ENCODE measurements at places on chromosomes 2 and 18.

DNA sequence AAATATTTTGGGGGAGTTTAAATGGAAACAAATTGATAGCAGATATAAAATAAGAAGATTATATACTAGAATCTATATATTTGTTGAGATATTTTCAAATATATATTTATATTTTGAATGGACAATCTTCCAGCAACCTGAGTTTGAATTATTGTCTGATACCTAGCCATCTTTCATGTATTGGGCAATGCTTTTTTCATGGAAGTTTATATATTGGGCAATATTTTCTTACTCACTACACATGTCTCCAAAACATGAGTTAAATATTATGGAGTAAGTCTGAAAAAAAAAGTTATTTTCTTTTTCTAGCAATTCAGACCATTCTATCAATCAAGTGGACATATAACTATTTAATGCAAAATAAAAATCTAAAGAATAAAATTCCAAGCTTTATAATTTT, 295.2 kb downstream of the NYAP2 start:
- no peak for DNase-seq

DNA sequence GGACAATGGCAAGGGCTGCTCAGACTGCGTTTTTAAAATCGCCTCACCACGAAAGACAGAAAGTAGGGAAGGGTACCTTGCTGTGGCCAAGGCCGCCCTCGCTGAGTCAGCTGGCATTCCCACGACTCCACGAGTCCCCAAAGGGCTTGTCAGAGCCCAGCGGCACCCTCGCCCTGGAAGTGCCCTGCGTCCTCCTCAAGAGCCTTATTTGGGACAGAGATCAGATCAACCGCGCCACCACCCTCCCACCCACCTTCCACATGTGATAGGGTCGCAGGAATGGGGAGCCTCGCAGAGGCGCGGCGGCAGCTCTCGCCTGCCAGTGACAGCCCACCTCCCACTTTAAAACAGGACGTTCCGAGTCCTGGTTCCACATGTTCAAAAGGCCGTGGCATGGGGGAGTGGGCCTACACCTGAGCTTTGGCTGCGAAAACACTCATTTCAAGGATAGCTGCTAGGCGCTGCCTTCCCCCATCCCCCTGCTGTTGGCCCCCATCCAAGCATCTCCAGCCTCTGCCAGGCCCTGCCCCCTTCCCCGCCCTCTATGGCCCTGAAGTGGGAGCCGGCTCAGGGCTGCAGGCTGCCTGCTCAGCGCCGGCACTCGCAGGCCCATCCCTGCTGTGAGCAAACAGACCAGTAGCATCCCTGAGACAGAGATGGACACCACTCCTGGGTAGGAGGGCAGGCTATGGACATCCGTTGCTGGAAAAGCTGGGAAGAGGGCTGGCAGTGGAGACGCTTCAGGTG, 38.1 kb upstream of the ARHGEF4 start:
- no peak for DNase-seq

DNA sequence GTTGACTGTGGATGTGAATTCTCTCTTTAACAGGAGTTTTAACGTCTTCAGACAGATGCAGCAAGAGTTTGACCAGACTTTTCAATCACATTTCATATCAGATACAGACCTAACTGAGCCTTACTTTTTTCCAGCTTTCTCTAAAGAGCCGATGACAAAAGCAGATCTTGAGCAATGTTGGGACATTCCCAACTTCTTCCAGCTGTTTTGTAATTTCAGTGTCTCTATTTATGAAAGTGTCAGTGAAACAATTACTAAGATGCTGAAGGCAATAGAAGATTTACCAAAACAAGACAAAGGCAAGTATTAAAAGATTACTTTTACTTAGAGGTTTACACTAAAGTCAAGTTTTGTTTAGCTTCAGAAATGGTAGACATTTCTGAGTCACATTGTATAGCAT, 30.2 kb upstream of the TYMS start:
- DNase-seq, result no peak

GRCh38 chr2:72204156-72204785, 56.6 kb upstream of the CYP26B1 start:
- no peak for DNase-seq

GRCh38 chr2:134348239-134348638, 94.4 kb downstream of the MGAT5 start:
- DNase-seq, result no peak

DNA sequence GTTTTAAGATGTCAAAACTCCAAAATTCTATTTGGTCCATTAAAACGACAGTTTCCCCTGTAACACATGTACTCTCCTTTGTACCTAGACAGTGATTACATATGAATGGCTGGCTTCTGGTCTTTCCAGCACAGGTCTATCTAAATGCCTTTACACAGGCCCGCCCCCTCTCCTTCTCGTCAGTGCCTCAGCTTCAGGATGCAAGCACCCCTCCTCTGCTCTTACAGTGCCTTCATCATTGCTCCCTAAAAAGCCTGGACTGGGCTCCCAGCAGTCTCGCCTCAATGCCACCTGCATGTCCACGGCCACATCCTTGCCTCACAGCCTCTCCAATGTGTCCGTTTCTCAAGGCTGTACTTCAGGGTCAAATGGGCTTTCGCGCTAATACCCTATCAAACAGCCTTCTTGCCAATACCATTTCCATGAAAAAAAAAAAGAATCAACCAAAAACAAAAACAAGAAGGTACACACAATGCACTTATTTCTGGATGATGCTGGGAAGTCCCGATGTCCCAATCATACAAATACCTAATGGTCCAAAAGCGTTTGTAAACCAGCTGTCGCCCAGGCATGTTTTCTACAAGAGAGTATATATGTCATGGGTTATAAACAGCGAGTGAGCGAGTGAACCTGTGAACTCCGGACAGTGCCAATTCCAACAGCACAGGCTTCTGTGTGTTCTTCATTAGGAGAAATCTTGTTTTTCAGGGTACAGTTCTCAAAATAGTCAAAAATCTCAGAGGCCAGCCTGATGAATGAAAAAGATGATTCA, 77.2 kb downstream of the EIPR1 start:
- no peak for DNase-seq

GRCh38 chr2:72993147-72993932, 76.0 kb downstream of the EMX1 start:
- DNase-seq, result no peak

- no peak for DNase-seq
These were observed 15.3 kb downstream of the STON1 start for GRCh38 chr2:48545244-48545643.

GRCh38 chr2:83002706-83003105, 1456.4 kb downstream of the SUCLG1 start:
- DNase-seq, result no peak

DNA sequence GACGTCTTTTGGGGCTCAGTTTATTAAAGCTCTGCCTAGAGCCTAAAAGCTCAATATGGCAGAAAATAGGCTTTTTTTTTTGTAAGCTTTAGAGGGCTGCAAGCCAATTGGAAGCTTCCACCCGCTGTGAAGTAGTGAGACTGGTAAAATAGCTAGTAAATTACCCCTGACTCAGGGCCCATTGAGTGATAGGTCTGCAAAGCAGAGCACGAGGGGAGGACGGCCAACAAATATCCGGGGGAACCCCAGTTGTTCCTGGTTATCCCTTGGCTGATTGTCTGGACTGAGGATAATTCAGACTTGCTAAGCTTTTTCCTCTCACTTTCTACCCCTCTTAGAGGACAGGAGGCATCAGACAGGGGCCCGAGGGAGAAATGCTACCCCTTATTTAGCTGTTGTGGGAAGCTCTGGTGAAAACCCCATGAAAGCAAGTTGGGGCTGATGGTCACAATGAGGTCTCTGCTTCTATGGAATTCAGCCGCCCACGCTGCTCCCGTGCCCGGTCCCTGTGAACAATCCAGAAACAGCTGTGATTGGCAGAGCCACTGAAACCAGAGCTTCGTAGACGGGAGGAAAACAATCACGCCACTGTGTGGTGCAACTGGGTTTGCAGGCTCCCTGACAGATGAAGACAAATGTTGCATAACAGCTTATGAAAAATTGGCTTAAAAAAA, 141.9 kb upstream of the LGALSL start:
- DNase-seq, result peak; percentile 51

DNA sequence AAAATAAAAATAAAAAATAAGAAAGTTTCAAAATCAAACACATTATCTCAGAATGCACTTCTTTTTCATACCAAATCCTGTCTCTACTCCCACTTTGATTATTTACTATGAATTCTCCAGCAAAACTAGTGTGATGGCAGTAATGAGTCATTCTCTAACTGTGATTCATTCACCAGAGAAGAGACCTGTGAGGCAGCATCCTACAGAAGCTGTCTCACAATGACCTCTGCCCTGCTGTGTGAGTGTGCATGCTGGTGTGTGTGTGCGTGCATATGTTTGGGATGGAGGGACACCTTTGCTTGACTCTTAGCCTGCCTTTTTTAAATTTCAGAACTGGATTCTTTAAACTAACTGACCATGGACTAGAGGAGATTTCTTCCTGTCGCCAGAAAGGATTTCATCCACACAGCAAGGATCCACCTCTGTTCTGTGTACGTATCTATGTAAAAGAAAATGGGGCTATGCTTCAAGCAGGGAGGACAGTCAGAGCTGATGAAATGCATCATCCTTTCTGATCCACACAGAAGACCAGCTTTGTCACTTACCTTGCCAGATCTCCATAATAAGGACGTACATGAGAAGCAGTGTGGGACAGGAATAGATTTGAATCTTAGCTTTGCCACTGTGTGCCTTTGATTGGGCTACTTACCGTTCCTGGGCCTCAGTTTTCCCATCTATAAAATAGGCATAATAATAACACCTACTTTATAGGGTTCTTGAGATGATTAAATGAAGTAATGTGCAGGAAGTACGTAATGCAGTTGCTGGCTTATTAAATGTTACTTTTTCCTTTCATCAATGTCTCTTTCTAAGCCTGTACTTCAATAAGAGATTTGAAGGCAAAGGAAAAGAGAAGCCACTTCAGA, 31.2 kb downstream of the STAMBP start:
- DNase-seq, result no peak

DNA sequence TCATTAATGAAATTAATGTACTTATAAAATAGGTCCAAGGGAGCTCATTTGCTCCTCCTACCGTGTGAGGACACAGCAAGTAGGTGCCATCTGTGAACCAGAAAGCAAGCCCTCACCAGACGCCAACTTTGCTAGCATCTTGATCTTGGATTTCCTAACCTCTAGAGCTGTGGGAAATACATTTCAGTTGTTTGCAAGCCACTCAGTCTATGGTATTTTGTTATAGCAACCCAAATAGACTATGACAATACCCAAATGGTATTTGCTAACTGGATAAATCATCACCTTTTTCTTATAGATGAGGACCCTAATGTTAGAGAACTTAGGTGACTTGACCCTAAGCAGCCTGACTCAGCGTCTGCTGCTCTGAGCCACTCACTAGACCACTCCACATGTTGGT, 379.6 kb downstream of the HRH4 start:
- DNase-seq, result no peak

DNA sequence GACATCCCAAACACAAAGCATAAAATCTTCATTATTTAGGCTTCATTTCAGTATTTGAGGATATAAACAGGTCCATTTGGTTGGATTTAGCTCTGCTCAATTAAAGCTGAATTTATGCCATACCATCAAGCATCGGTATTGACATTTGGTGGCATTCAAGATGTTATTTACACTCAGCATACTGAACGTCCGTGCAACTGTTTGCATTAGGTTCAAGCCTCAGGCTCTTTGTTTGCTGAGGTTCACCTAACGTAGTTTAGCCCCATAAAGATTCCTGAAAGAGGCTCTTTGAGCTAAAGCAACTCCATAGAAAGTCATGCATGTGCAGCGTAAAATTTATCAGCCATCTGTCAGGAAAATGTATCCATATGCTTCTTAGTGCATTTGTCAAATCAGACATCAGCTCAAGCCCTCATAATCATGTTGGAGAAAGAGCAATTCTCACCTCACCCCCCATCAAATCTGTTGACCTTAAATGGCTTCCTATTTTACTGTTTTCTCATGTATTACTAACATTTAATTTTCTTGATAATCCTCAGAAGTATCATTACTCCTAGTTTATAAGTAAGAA, 366.9 kb downstream of the EPHA4 start:
- no peak for DNase-seq

DNA sequence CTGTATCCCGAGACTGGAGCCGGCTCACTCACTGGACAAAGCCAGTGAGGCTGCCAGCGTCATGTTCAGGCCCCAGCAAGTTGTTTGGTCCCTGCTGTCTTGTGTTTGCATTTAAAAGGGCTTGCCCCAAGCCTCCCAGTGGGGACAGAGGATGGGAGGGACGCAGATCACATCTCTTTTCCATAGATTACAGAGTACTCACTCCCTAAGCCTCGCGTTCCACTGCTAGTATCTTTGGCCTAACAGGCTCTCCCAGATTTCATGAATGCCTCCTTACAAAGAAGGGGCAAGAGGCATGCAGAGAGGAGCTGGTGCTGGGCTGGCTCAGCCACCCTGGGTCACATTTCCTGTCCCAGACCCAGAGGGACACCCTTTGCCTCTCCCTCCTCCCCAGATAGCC, 59.1 kb downstream of the CMPK2 start:
- no peak for DNase-seq

GRCh38 chr2:237567276-237568029, 1.1 kb downstream of the PRLH start:
- no peak for DNase-seq

- DNase-seq, result no peak
These were observed 255.9 kb upstream of the ERBB4 start for GRCh38 chr2:212794471-212794870.

GRCh38 chr18:21181766-21182165, 60.3 kb upstream of the GREB1L start:
- no peak for DNase-seq

- DNase-seq, result no peak
These were observed 34.7 kb downstream of the CYB5A start for GRCh38 chr18:74257083-74257482.

DNA sequence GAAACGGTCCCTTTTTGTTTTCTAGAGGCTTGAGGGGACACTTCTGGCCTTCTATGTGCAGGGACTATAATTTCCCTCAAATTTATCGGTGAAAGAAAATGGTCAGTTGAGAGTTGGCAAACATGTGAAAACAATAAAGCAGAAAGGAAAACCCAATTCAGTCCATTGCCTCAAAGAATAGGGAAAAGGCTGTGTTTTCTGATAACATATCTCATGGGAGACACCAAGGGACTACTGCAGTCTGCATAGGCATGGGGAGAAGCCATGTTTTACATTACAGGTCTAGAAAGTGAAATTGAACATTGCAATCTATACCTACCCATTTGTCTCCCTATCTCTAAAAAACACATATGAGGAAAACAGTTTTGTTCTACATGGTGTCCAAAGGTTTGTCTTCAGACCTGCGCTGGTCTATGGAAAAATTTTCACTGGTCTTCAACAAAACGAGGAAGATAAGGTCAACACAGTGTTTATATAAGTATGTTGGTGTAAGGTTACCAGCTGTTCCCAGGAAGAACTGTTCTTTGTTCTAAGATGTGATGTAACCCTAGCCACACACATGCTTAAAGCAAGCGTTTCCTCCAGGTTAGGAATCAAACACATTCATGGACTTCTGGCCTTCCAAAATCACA, 179.7 kb downstream of the MREG start:
- no peak for DNase-seq

GRCh38 chr2:40150266-40150665, 301.6 kb downstream of the SLC8A1 start:
- DNase-seq, result no peak

Data from NCI-H1048 (cell line).